Coronary artery (tissue), 2 donors: ENCODE measurements at places on chromosomes 7 and 10.

GRCh38 chr10:123912871-123913270 is 21.3 kb upstream of the CPXM2 start:
- DNase-seq = no peak

DNA sequence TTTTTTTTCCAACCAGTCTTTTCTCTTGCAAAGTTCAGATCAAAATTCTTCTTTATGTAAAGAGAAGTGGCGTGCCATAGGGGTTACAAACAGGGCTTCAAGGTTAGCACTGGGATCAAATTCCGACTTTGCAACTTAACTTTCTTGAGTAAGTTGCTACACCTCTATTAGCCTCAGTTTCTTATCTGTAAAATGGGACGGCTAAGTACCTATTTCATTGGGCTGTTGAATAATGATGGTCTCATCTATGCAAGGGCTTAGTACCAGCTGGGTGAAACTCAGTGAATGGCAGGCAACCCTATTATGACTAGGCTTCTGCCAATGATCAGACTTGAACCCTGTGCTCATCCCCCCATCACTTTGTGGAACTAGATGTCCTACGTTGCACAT is 33.9 kb downstream of the ITPRIP start:
- DNase-seq = no peak

DNA sequence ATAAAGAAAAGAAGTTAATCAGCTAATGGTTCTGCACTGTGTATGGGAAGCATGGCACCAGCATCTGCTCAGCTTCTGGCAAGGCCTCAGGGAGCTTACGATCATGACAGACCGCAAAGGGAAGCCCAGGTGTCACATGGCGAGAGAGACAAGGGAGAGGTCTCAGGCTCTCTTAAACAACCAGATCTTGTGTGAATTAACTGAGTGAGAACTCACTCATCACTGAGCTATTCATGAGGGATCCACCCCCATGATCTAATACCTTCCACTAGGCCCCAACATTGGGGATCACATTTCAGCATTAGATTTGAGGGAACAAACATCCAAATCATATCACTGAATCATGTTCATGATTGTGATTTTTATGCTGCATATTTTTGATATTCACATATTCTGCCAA is 5.8 kb downstream of the USP54 start:
- no peak for DNase-seq

GRCh38 chr7:82162289-82162688 is 281.3 kb downstream of the CACNA2D1 start:
- DNase-seq = no peak

GRCh38 chr7:137695942-137696341 is 150.8 kb downstream of the DGKI start:
- no peak for DNase-seq
